ENCODE measurements at places on chromosomes 13 and 19. TPM values are rescaled to one million over a fixed set of nuclear protein-coding genes. Genes with fewer than 3 reads are reported as not detected.

DNA sequence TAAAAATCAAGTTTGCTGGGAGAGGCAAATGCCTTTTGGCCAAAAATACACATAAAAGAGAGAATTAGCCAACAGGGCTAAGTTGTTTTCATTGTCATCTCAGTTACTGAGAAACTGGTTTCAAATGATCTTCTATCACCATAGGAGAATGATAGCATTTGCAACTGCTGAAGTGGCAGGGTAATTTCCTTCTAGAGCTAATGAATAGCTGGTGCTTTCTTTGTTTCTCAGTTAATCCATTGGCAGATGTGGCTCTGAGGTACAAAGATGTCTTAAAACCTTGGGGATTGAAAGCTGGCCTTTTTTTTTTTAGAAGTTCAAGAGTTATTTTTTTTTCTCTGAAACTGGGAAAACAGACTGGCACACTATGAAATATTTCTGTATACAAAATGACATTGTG, 332.7 kb upstream of the KLF12 start:
- no peak for DNase-seq

DNA sequence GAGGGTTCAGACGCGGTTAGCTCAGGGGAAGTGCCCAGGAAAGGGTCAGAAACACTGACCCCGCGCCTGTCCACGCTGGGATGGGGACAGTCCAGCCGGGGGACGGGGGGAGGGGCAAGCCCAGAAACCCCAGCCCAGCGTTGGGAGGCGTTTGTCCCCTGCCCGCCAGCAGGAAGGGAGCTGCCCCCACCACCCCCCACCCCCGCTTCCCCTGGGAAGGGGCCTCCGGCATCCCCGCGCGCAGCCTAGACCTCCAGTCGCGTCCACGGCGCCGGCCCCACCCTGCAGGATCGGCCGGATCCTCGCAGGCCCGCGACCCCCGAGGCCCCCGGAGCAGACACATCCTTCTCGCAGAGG, 277 bp downstream of the GIPC1 start:
- DNase-seq = no peak

The ZNF560 gene
- total RNA-seq = 0.49 TPM

The C19orf67 gene
- not detected for total RNA-seq
